Right kidney (tissue), 9 donors: ENCODE measurements at places on chromosomes 2 and 18.
A peak's percentile ranks its signal among the peaks of the same experiment; 100 is the strongest.

- no peak for DNase-seq
Observed at GRCh38 chr2:137036619-137037018, 271.3 kb downstream of the THSD7B start.

DNA sequence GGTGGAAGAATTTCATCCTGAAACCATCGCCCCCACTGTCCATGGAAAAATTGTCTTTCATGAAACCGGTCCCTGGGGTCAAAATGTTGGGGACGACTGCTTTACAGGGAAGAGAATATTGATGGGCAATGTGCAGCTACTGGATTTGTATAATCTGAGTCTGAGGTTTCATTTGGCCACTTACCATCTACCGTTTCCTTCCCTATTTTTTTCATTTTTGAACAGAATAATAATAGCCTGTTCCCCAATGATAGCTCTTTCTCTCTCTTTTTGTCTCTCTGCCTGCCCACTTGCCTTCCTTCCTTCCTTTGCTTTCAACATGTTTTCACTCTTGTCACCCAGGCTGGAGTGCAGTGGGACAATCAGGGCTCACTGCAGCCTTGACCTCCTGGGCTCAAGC lies 78.3 kb upstream of the TLK1 start:
- no peak for DNase-seq

GRCh38 chr2:196935432-196935831 lies 8.9 kb upstream of the PGAP1 start:
- no peak for DNase-seq

GRCh38 chr2:2571301-2572150 lies 240.5 kb upstream of the MYT1L start:
- DNase-seq: no peak

DNA sequence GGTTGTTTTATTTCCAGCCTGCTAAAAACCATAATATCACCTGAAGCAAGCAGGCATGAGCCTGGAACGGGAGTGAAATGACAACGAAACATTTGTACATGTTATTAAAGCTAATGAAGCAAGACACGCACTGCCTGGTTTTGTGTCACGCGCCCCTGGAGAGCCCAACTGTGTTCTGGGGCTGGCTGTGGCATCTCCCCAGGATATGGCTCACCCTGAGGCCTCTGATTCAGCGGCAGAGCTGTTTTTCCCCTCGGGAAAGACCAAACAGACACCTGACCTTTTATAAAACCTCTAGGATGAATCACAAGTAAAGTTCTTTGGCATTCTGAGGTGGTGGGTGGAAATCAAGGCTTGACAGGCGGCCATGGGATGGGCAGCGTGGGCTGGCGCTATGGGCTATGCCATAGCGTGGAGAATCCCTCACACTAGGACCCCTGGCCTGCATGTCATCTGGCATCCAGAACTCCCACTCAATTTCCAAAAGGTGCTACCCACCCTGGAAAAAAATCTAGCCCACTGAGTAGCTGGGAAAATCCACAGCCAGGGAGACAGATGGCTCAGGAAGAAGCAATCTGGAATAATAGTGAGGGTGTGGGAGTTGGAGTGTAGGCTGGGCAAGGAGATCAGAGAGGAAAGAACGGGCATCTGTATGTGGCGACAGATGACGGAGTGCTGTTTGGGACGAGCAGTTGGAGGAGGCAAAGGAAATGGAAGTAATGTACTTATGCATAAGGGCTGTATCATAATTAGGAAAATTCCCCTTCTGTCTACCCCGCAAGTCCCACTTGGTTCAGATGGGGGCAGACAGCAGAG lies 262.0 kb downstream of the AFF3 start:
- no peak for DNase-seq

DNA sequence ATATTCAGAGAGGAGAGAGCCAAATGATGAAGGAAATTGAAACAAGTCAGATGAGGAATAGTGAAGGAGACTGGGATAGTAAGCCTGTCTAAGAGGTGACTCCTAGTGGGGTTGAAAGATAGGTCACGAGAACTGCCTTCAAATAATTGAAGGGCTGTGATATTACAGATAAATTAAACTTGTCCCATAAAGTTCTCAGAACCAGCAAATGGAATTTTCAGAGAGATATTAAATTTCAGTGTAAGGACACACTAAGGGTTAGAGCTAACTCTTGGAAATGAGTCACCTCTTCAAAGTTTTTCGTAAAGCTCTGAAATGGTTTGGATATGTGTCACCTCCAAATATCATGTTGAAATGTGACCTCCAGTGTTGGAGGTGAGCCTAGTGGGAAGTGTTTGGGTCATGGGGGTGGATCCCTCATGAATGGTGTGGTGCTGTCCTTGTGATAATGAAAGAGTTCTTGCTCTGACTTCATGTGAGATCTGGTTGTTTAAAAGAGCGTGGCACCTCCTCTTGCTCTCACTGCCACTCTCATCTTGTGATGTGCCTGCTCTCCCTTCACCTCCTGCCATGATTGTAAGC lies 87.3 kb downstream of the BABAM2 start:
- no peak for DNase-seq

- no peak for DNase-seq
Observed at GRCh38 chr2:187654535-187654934, 100.3 kb upstream of the TFPI start.

GRCh38 chr2:179125404-179125803 lies 75.5 kb upstream of the CCDC141 start:
- no peak for DNase-seq

DNA sequence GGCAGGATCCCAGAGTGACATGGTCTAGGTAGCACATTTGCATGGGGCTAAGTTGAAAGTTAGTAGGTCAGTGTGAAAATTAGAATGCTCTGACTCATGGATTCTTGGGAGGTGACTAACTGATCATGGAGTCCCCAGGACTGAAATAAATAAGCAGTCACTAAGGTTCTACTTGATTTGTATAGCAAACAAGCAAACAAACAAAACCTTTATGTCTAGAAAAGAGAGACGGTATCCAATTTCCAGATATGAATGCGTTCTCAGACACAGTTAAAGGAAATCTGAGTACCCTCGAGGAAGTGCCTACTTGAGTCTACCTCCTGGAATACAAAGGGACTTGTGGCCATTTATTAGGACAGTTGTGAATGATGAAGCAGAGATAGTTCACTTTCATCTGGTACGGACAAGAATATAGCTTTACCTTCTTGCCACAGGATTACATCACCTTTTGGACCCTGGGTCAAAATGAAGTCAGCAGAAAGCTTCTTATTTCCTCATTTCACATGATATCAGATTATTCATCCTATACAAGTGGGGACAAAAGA lies 54.3 kb upstream of the AGPS start:
- DNase-seq: no peak

GRCh38 chr2:101559551-101559950 lies 84.6 kb upstream of the RFX8 start:
- DNase-seq: peak; percentile 2

DNA sequence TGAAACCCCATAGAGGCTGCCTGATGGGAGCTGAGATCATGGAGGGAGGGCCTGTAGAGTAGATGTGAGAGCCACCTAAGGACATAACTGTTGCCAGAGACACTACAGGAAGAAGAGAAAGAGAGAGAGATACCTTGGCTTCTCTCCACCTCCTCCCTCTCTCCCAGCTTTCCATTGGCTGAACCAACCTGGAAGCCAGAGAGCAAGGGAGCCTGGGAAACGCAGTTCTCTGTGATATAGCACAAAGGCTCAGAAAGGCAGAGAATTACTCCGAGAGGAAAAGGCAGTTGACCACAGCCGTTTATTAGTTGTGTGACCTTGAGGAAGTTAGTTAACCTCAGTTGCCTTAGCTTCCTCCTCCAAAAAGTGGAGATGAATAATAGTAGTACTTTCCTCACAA lies 37.7 kb upstream of the MAT2A start:
- DNase-seq: no peak

DNA sequence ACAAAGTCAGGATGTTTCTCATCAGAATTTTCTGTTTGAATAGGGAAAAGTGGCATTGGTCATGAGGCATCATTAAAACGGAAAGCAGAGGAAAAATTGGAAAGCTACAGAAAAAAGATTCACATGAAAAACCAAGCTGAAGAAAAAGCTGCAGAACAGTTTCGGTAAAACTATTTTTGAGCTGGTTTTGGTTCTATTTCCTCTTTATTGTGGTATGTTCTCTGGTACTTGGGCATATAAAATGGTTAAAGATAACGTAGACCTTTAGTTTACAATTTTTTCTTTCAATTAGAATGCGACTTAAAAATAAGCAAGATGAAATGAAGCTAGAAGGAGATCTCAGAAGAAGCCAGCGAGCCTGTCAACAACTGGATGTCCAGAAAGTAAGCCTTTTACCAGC lies 7.6 kb downstream of the GPATCH11 start:
- no peak for DNase-seq

DNA sequence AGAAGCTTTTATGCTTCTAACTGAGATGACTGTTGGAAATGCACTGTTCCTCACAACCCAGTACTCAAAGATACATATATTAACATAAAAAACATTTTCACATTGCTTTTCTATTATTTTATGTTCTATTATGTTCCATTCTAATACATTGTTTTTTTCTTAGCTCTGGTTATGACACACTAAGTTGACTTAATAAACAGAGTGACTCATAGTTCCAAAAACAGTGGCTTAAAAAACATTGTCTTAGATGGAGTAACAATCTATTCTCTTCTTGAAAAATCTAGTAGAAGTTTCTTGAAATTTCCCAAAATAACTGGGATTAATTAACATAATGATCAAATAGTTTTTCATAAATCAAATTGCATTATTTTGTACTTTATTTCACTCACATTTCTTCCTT lies 328.2 kb upstream of the LRATD1 start:
- DNase-seq: no peak

- DNase-seq: no peak
Observed at GRCh38 chr18:44869533-44869932, 188.8 kb downstream of the SETBP1 start.

DNA sequence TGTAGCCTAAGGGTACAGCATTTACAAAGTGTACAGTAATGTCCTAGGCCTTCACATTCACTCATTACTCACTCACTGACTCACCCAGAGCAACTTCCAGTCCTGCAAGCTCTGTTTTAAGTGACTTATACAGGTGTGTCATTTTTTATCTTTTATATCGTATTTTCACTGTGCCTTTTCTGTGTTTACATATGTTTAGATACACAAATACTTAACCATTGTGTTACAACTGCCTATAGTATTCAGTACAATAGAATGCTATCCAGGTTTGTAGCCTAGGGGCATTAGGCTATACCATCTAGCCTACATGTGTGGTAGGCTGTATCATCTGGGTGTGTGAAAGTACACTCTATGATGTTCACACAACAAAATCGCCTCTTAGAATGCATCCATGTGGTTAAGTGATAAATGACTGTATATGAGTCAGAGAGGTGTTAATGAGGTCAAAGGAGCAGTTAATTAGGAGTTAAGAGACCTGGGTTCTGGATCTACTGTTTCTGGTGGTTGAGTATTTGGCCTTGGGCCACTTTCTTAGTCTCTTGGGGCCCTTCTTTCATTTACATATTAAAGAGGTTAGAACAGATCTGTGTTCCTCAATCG lies 149.1 kb downstream of the GREB1L start:
- DNase-seq: no peak

DNA sequence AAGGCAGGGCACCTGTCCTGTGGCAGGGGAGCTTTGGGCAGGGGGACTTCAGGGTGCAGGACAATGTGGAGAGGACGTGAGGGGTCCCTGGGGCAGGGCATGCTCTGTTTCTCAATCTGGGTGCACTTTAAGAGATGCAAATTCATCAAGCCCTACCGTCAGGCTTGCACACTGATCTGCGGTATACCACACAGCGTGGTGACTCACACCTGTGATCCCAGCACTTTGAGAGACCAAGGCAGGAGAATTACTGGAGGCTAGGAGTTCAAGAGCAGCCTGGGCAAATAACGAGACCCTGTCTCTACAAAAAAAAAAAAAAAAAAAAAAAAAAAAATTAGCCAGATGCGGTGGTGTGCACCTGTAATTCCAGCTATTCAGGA lies 10.2 kb upstream of the GPC1 start:
- no peak for DNase-seq
